Hematopoietic multipotent progenitor cell (in vitro differentiated cells): ENCODE measurements at places on chromosomes 13 and 19.

GRCh38 chr19:45376045-45376724, 5.8 kb upstream of the ERCC2 start:
- no peak for DNase-seq

DNA sequence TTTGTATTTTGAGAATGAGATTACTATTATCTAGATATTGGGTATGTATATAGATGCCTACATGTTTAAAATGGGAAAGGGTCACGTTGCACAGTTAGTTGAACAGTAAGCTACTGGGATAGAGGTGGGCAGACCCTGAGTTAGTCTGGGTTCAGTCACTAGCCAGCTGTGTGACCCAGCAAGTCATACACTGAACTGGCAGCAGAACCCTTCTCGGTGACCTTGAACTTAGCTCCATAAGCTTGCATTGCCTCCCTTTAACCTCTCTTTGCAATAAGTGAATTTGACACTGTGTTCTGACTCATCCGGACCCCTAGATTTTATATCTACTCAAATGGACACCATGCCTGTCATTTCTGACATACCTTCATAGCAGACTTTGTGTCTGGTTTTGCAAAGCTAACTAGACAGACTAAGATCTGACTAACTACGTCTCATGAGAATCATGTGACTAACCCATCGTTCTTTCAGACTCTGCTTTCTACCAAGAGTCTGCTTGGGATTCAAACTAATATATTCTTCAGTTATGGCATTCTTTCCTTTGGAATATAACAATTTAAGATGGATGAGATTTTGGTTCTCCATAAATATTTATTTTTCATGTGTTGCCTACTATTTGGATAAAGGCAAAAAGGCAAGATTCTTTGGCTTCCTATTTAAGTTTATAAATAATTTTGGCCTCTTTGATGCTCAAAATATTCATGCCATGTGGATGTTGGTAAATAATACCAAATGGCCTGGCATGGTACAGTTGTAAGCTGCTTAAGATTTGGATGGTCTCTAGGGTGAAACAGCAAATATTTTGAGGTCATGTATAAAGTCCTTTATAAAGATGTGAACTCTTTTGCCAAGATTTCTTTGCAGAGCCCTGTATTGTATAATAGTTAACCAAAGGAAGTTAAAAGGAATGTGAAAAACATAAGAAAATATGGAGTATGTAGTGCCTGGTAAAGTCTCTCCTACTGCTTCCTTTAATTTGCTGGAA, 159.3 kb downstream of the ITGBL1 start:
- no peak for DNase-seq

DNA sequence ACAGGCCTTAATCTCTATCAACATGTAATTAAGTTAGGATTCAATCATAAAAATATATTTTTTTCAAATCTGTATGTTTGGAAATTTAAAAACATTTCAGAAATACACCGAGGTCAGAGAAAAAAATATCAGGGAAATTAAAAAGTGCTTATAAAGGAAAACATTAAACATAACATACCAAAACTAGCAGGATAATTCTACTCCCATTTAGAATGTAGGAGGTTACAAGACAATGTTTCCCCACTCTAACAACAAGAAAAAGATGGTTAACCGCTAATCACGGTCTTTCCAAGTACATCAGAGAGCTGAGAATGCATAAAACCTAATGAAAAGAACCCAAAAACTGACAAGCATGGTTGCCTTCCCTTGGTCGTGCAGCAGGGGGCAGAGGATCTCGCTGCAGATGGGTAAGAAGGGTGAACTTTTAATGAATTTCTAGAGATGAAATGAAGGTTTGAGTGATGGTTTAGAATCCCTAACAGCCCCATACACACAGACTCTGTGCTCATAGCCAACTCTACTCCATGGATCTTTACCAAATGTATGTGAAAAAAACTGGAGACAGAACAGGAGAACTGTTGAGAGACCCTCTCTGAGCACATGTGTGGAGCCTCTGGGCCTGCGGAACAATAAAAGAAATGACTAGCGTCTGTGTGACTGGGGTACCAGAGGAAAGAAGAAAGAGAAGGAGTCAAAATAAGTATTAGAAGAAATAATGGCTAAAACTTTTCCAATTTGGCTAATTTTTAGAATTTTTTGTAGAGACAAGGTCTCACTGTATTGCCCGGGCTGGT, 51.3 kb upstream of the LSM14A start:
- DNase-seq, result peak; percentile 11

GRCh38 chr19:49470615-49470978, 3.4 kb upstream of the FLT3LG start:
- DNase-seq, result no peak

GRCh38 chr19:35414442-35414841, 33.6 kb upstream of the FFAR2 start:
- no peak for DNase-seq
